ENCODE measurements at places on chromosomes 5 and 9.

- no peak for DNase-seq
These were observed 27.4 kb upstream of the GSN start for GRCh38 chr9:121240472-121241135.

DNA sequence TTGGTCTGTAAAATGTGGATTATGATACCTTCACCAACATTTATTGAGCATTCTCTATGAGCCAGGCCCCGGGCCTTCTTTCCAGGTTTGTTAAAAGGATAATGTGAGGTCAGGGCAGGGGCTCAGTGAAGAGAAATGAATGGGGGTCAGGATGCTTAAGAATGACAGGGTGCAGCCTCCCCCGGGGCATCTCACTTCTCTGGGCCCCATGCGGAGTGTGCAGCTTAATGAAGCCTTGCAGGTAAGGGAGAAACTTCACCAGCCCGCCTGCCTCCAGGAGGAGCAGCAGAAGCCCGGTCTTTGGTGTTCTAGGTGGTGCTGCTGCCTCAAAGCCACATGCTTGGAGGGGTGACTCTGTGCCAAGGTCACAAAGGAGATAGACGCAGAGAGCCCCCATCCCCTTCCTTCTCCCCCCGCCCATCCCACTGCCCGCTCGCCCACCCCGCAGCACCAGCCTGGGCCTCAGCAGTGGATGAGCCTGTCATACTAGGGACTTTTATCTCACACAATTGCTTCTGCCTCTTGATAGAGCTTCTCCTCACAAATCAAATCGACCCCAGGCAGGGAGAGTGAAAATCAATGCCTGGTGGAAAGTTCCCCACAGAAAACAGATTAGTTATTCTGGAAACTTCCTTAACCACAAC lies 244.8 kb downstream of the PBX3 start:
- no peak for DNase-seq

GRCh38 chr5:138824924-138825863 lies 49.9 kb downstream of the LRRTM2 start:
- peak; percentile 44 for DNase-seq

GRCh38 chr9:137374131-137374845 lies 48.7 kb downstream of the EXD3 start:
- no peak for DNase-seq

GRCh38 chr5:50922942-50923767 lies 256.7 kb downstream of the PARP8 start:
- no peak for DNase-seq

DNA sequence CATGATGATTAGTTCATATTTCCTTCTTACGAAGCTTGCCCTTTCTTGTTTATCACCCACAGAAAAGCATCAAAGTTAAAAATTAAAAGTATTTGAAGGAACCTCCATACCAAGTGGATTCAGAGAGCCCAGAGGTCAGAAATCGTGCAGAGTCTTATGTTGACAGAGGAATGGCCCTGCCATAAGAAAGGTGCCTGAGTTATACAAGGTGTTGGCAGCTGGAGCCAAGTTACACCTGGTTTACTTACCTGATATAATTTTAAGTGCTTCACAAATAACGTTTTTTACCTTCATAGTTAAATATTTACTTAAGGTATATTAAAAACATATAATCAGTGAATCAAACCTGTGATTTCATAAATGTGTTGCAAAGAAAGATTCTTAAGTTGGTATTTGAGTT lies 42.3 kb upstream of the DHFR start:
- DNase-seq, result no peak

DNA sequence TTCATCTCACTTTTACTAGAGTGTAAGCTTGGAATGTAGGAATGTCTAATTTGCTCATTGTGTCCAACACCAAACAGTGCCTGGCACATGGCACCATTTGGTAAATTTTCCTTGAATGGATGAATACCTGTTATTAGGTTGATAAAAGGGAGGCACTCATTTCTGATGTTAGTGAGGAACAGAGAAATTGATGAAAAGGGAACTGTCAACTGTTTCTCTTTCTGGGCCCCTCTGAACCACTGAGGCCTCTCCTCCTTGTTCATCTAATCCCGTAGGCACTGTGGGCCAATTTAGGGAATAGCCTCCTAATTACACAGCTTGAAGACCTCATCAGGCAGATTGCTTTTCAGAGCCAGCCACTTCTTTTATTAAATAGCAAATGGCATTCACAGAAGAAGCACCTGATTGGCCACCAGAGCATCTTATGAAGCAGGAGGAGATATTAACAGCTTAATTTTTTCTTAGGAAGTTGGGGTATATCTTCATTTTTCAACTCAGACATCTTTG lies 22.6 kb downstream of the MRRF start:
- no peak for DNase-seq

DNA sequence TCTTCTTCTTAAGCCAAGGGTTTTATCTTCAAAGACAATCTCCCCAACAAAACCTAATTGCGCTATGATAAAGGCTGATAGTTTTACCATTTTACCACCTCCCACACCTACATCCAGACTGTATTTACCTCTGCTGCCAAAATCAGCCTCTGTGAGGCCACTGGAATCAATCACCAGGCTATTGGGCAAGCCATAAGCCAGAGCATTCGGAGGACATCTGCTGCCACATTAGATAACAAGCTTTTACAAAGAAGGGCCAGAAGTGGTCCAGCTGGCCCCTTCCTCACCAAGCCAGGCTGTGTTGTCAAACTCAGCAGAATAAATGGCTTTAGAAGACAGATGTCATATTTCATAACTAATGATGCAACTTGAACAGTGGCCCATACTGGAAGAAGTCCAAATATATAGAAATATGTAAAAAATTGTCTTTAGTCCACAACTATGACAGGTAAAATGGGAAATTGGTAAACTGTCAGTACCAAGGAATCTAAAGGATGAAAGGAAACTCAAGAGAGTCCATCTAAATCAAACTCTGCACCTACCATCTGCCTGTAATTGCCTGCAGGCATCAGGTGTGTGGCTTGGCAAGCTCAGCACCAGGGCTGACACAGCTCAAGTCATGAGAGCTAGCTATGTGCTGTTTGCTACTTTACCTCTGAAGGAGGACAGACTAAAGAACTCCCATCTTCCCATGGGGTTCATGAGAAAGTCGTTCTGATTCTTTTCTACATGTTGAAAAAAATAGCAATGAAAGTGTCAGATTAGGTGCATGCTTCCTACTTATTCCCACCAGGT lies 16.1 kb downstream of the SLC45A2 start:
- no peak for DNase-seq

DNA sequence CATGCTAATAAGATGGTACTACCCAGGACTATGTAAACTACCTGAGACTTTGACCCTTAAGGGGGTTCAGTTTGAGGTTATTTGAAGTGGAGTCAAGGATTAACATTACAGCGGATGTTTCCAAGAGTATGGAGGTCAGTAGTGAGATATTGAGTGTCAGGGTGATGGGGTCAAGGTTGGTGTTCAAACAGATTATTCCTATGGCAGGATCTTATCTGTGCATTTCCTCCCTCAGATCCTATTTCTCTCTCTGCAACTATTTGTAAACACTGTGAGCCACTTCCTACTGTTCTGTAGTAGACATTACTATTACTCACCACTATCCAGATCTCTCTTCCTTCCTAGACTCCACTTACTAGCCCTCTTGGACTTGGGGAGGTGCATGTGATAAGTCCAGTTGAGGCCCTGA lies 54.0 kb upstream of the STOM start:
- no peak for DNase-seq

GRCh38 chr5:119273391-119273839 lies 82.4 kb upstream of the TNFAIP8 start:
- peak; percentile 49 for DNase-seq

DNA sequence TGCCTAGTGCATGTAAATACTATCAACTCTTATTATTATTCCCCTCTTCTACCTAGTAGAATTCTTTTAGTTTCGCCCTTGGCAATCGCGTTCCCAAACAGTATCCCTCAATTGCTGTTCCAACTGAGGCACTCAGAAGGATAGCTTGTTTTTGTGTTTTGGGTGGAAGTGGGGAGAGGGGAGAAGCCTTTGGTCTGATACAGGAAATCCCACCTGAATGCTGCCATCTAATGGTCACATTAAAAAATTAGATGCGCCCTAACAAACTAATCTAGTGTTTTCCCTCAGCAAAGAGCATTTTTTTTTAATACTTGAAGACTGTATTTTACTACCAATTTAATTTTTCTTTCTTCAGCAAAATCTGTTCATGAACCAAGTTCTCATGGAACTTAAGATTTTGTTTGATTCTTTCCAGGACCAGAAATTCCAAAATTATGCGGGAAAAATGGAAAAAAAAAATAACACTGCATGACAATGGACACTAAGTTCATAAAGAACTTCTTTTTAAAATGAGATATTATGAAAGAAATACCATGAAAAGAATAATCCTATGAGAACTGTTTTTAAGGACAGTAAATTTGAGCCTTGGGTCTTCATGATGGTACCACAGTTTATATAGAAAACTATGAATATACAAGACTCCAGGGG lies 22.2 kb upstream of the GLDC start:
- peak; percentile 60 for DNase-seq

- no peak for DNase-seq
These were observed 409.5 kb downstream of the ARHGEF28 start for GRCh38 chr5:74035521-74035937.

GRCh38 chr9:6938873-6939272 lies 181.1 kb downstream of the KDM4C start:
- DNase-seq, result no peak

DNA sequence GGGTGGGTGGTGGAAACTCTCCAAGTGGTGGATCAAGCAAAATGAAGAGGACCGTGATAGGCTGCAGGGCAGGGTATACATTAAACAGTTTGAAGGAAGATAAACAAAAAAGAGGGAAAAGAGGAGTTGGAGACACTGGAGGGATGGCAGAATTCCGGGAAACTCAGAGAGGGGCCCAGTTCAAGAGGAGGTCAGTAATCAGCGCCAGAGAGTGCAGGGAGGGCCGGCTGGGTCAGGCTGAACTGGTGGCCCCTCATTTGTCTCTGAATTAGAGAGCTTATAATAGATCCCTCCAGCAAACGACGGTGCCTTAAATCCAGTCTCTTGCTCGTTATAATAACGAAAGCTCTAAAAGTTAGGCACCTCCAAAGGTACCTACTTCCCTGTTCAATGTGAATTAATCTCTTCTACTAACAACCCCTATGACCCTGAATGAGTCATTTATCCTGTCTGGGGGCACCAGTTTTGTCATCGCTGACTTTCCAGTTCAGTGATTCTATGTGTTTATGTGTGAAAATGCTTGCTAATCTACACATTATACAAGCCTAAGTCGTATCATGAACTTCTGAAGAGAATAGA lies 2.4 kb upstream of the ZSWIM6 start:
- no peak for DNase-seq

GRCh38 chr9:580652-581342 lies 260.7 kb upstream of the DMRT1 start:
- no peak for DNase-seq

DNA sequence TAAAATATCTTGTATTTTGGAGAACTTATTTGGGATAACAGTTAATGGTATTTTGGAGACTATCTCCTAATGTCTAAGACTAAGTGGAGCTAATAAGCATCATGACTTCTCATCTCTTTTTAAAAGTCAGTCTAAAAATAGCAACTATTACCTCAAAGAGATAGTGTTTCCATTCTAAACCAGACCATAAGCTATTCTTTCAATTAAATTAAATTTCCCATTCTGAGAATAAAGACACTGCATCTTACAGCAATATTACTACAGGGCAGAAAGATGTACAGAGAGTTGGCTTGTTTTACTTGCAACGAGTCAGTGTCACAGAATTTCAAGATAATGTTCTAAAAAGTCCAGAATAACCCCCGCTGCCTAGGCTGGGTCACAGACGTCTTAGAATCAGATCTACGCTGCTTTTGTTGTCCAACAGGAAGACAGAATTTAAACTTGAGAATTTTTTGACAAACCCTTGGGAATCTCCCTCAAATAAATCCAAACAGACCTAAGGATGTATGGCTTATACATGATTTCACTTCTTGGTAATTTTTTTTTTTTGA lies 98.9 kb downstream of the USP20 start:
- DNase-seq, result no peak

GRCh38 chr9:95791695-95792094 lies 83.8 kb upstream of the ERCC6L2 start:
- DNase-seq, result no peak

DNA sequence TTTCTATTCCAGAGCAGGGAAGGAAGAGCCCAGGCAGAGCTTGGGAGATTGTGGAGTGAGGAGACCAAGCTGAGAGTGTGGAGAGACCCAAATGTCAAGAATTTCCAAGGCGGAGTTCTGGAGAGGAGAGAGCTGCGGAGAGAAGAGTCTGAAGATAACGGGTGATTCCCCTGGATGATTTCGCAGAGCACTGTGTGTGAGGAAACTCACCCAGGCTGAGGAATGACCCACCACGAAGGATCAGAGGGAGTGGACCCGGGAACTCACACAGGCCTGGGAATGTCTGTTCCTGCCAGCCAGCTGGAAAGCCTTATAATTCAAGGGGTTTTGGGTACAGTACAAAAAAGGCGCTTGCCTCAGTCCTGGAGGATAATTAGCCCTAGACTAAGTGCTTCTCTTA lies 94.2 kb downstream of the WNK2 start:
- no peak for DNase-seq

DNA sequence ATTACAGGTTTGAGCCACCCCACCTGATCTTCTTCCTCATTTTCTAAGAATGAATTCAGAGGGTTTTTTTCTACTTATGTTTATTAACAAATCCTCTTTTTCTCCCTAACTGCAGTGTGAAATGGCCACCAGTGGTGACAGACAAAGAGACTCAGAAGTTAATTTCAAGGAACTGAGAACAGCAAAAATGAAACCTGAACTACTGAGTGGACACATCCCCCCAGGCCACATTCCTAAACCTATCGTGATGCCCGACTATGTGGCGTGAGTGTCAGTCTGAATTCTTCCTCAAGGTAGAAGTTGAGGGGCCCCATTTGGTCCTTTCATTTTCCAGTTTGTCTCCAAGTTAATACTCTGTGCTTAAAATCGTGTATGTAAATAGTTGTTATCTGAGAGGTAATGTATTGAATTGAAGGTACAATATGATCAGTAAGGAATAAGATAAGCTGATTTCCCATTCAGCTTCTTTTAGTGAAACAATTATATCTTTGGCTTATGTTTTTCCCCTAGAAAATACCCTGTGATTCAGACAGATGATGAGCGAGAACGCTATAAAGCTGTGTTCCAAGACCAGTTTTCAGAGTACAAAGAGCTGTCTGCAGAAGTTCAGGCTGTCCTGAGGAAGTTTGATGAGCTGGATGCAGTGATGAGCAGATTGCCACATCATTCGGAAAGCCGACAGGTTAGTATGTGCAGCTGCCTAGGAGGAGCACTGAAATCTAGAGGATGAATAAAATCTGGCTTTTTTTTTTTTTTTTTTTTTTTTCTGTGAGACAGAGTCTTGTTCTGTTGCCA lies 17.7 kb downstream of the MARVELD2 start:
- DNase-seq, result no peak

DNA sequence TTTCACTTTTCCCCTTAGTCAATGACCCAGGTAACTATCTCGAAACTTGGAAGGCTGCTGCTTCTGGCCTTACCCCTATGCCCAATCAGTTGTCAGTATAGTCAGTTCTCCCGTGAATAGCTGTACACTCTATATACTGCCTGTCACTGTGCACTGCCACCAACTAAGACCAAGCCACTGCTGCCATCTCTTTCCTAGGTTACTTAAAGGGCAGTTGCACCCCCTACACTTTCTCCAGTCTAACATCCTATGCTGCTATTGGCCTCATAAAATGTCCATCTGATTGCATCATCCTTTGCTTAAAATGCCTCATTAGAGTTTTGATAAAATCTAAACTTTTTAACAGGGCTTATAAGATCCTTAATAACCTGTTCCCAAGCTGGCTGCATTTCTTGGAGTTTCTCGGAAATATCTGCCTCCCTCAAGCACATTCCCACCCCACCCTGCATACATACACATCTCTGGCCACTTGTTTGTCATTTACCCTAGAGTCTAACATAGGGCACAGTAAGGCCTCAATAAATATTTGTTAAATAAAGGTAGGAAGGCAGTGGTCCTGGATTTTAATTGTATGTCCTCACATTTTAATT lies 32.8 kb upstream of the TNFAIP8 start:
- peak; percentile 35 for DNase-seq

Data from hematopoietic multipotent progenitor cell treated with erythropoietin and hydrocortisone succinate and interleukin-3 and kit ligand, for 15 days (in vitro differentiated cells).